ENCODE measurements at places on chromosomes 5 and 9.

DNA sequence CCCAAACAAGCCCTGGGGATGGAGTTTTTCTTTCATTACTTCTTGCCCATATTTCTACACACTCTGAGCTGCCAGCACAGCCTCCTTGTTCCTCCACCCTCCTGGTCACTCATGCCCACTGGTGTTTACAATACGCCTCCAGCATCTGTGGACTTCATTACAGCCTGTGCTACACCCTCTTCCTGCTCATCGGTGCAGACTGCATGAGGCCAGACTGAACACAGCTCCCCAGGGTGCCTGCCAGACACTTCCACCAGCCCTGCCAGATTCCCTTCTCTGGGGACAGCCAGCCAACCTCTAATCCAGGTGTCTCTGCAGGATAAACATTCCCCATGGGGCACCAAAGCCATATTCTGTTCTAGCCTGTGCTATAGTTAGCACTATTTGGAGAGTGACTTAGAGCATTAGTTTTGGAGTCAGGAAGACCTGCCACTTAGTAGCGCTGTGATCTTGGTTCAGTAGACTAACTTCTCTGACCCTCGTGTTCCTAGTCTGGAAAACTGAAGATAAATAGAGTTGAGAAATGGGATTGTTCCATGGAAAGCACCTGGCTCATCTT, 163.8 kb upstream of the KLF4 start:
- no peak for DNase-seq

- DNase-seq = no peak
Observed at GRCh38 chr5:93452255-93452654, 128.8 kb downstream of the NR2F1-AS1 start.

DNA sequence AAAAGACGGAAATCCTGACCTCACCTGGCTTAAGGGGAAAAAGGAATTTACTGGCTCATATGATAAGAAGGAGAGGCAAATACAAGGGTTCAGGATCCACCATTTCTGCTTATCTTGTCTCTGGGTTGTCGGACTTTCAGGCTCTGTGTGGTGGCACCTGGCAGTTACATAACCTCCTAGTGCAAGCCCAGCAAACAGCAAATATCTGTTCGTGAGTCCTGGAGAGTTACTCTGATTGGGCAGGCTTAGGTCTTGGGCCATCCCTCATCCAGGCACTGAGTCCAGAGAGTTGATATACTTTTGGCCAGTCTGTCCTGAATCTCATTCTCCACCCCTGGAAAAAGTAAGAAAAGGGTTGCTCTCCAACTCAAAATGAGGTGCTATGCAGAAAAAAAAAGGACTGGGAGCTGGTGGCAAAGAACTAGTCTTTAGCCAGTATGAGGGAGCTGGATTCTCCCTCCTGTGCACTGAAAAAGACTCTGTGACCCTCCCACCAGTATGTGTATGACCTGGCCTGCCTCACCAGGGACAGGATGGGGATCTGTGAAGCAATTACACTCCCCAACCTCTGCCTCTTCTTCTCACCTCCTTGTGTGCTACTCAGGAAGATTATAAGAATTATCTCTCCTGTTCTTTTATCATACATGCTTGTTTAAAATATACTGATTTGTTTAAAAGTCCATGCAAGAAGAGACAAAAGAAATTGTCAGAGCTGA, 282.9 kb downstream of the ARHGAP26 start:
- DNase-seq = no peak

DNA sequence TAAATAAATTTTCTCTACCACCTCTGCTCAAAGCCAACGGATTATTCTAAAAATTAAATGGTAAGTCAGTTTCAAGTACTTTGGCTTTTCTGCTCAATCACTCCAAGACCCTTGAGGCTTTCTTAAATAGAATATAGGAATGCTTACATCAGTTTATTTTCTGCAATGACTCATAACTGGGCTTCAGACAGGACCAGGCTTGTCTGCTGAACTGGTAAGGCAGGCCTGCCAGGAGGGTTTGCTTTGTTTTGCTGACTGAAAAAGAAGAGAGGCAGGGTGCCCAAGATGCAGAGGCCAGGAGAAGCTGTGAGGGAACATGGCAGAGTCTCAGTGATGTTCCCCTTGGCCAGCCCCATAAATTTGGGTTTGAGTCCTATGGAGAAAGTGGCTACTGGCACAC, 60.3 kb upstream of the EPB41L4A start:
- DNase-seq = peak; percentile 54

DNA sequence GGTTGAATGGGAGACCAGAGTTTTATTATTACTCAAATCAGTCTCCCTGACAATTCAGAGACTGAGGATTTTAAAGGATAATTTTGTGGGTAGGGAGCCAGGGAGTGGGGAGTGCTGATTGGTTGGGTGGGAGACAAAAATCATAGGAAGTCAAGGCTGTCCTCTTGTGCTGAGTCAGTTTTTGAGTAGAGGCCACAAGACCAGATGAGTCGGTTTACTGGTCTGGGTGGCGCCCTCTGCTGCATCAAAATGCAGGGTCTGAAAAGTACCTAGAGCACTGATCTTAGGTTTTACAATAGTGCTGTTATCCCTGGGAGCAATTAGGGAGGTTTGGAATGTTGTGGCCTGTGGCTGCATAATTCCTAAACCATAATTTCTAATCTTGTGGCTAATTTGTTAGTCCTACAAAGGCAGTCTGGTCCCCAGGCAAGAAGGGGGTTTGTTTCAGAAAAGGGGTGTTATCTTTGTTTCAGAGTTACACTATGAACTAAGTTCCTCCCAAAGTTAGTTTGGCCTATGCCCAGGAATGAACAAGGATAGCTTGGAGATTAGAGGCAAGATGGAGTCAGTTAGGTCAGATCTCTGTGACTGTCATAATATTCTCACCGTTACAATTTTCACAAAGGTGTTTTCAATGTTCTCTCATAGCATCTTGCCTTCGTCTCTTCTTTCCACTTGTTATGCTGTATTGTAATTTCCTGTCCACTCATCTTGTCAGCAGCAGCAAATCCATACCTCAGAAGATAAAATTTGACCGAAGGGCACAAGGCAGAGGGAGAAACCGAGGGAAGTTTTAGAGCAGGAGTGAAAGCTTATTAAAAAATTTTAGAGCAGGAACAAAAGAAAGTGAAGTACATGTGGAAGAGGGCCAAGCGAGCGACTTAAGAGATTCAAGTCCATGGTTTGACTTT, 59.2 kb upstream of the CLINT1 start:
- peak; percentile 83 for DNase-seq

GRCh38 chr9:84111726-84112125, 131.1 kb downstream of the RMI1 start:
- DNase-seq = peak; percentile 44

- DNase-seq = no peak
Observed at GRCh38 chr5:310941-311434, 10.5 kb upstream of the AHRR start.

DNA sequence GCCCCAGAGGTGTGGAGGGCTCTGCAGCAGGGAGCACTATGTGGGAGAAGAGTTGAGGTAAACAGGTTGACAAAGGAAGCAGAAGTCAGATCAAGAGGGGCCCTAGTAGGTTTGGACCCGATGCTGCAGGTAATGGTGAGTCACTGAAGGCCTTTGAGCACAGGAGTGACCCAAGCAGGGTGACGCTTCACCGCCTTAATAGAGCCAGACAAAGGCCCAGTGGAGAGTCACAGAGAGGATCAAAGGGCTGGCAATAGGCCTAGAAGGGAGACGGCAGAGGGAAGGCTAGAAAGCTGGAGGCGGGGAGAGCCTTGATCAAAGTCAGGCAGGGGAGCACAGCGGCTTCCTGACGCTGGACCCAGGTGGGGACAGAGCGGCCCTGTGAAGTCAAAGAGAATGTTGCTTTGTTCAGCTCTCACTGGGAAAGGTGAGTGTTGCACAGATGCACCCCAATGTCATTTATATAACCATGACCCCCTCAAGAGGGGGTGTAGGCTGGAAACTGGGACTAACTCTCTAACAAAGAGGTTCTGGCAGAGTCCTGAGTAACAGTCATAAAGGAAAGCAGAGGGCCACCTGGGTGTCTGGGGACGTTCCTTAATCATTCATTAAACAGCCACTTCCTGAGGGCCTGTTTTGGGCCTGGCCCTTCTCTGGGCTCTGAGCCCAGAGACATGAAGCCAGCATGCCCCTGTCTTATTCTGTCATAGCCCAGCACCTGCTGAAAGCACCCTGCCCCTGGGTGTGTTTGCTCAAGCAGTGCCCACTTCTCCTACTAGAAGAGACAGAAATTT, 9.8 kb upstream of the CPLX2 start:
- peak; percentile 71 for DNase-seq

- peak; percentile 11 for DNase-seq
Observed at GRCh38 chr9:79477955-79478771, 93.6 kb upstream of the TLE4 start.
